Hematopoietic multipotent progenitor cell treated with erythropoietin and hydrocortisone succinate and interleukin-3 and kit ligand, for 8 days (in vitro differentiated cells): ENCODE measurements at places on chromosomes 2 and 18.
A peak's percentile ranks its signal among the peaks of the same experiment; 100 is the strongest.

GRCh38 chr2:240452462-240453256, 17.2 kb downstream of the GPC1 start:
- peak; percentile 9 for DNase-seq

DNA sequence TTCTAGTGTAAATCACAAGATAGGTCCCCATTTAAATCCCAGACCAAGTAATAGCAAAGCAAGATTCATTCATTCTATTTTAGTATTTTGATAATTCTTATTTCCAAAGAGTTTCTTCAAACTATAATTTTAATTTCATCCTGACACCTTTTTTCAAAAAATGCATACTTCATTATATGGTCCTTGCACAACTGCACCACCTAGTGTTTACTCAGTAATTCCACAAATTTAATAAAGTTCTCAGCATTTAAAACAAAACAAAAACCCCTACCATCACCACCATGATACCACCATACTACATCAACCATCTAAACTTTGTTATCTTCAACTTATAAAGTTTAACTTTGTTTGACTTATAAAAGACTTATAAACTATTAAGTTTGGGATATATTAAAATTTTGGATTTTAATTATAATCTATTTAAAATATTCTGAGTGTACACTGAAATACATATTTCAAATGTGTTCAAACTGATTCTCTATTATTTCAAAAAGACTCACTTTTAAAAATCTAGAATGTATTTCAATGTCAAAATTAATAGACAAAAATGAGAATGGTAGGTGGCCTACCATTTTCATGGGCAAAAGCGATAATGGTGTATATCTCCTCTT, 44.2 kb downstream of the WDPCP start:
- DNase-seq, result peak; percentile 26

DNA sequence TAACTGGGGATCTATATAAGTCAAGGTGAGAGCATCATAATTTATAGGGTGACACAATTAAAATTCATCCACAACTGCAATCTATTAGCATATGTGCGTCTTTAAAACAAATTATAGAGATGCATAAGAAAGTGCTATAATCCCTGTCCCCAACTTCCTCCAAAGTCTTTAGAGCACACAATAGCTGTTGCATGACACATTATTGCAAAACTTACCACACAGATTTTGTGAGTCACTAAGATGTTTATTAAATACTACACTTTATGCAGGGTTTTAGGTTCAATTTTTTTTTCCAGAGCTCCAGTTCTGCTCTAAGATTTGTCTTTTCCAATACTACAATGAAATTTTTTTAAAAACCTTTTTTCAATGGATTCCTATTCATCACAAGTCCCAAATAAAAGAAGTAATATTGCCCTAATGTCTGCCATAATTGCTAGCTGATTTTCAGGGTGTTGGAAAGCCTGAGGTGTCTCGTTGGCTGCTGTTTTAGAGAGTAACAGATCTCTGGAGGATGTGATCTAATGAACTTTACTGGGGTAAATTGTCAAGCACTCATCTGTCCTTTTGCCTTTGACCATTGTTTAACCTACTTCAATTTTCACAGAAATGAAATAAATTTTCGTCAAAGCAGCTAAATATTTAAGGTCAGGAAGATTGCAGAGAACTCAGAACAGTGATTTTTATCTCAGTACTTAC, 250.5 kb upstream of the NETO1 start:
- no peak for DNase-seq

GRCh38 chr2:40096360-40096759, 317.3 kb upstream of the THUMPD2 start:
- no peak for DNase-seq

DNA sequence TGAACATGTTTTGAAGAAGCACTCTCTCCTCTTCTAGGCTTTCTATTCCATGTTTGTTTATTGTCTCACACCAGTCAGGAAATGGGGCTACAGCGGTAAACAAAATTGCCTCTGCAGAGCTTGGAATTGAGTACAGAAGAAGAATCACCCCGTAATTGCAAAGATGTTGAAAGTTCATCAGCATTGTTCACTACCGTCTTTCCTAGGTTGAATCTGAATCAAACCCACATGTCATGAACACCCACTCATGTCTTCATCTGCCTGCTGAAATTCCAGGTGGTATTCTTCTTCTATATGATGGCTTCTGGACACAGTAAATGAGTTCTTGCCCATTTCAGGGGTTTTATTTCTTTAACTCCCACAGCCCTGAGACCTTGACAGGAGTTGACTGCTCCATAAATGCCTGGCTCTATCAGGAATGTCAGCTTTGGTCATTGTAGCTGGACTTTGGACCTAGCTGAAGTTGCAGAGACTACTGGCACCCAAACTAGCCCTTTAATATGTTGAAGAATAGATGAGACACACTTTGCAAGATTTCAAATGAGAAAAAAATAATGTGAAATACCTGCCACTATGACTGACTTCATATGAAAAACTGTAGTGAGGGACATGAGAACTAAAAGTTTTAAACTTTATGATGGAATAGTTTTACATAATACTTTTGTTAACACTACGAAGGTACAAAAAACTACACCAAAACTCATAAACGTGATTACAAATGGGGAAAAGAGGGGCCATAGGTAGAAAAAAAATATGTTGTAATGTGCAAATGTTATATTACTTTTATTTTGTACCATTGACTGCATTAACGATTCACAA, 1235.3 kb upstream of the ZEB2 start:
- no peak for DNase-seq

DNA sequence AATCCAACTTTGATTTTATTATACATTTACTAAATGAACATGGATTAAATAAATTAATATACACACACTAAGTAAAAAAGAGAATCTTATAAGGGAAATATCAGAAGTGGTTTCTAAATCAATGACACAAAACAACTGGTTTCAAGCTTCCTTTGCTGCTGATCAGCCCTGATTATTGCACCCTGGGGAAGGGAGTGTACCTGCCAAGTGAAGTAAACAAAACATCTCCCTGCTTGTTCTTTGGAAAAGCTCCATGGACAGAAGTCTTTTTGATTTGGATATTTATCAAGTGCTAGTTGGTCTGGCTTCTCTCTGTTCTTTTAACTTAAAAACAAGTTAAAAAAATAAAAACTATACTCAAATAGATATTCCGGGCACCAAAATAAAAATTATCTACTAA, 190.1 kb downstream of the PDE11A start:
- DNase-seq, result no peak
